ENCODE measurements at places on chromosomes 5 and 9.
A peak's percentile ranks its signal among the peaks of the same experiment; 100 is the strongest.

DNA sequence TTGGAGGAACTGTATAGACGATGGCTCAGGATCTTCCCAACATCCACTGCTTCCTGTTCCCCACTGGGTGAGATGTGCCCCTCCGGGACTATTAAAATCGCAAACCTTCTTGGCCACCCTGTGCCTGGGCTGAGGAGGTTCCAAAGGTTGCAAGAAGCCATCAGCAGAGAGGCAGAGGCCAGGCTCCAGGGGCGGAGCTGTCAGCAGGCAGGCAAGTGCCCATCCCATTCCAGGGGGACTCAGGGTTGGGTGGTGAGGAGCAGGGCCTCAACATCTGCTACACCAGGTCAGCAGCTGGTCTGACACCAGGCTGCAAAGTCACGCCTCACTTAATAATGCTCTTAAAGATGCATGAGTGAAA is 2.2 kb downstream of the BTNL3 start:
- DNase-seq, result no peak

- DNase-seq, result no peak
These were observed 319.2 kb downstream of the GADD45G start for GRCh38 chr9:89923961-89924504.

DNA sequence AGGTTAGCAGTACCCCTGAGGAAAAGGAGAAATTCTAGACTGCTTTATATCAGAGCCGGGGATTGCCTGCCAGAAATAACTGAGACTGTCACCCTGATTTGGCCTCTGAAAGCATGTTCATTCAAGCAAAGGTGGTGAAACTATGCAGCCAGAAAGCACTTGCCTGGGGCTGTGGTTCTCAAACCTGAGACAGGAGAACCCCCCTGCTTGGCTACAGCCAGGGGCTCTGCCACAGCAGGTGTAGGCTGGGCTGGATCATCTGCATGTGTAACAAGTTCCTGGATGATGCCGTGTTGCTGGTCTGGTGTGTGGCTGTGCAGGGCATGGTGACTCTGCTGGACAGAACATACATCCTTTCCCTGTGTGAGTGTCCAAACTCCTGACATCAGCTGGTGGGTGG is 157.8 kb downstream of the NXNL2 start:
- DNase-seq, result no peak

DNA sequence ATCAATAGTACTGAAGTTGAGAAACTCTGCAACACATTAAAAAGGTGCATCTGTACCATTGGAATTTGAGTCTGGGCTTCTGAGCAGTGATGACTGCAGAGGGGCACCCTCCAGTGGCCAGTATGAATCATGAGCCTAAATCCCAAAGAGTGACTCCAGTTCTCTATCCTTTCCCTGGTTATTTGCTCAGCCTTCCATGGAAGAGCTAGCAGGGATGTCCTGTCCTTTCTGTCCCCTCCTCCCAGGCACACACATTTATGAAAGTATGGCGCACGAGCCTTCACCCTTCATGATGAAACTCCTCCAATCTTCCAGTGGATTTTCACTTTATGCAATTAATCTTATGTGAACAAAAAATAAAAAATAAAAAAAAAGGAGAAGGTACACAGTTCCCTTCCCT is 81.0 kb downstream of the ESM1 start:
- DNase-seq, result no peak

DNA sequence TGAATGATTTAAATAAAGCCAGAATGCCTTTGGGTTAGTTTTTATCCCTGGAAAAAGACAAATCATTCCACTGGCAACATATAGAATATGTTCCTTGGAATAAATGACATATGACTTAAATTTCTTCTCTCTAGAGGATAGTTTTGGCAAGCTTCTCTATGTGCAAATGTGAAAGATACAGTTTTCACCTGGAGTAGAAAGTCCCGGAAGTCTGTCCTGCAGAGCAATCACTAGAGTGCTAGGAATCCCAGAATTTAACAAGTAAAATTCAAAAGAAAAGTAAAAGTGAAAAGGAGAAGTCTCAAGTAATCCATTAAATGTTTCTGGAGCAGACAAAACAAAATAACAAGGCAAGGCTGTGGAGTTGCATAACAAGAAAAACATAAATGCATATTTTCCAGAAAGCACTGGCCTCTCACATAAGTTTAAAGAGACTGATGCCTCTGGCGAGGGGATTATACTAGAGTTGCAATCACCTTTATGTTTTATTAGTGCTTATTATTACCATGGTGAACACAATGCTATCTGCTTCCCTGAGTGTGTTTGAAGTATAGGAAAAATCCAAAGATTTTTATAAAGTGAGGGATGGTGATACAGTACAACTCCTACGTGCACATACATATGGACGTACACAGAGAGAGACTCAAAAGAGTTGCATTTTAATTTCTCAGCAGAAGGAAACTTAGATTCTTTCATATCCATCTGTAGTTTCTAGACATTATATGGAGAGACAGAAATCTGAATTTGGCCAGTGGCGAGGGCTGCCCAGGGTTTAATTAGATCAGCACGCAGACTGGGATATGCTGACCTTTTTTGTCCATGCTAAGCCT is 188.3 kb upstream of the ANKRD55 start:
- no peak for DNase-seq

GRCh38 chr5:71924325-71924724 is 182.9 kb upstream of the MAP1B start:
- DNase-seq, result no peak

- DNase-seq, result no peak
These were observed 124.8 kb upstream of the PTCH1 start for GRCh38 chr9:95641586-95641985.

DNA sequence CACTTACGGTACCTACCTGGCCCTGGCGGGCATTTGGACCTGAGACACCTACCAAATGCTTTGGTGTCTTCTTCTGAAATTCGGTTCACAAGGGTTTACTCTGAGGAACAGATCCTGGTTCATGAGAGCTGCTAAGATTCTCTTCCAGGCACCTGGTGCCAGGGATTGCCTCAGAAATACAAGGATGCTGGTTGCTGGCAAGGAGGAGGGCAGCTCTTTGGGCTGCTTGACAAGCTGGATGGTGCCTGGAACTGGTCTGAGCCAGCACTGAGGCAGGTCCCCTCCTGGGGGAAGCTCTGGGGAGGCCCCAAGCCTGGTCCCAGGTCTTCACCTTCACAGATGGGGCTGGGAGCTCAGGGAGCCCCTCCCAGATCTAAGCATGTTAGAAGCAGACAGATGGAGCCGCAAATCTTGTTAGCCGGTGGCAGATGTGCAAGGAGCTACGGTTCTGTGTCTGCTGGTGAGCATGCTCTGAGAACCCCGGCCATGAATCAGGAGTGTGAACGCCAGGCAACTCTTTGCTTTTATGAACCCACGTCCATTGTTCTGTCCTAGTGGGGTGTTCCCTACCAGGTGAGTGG is 16.3 kb downstream of the FABP6 start:
- DNase-seq, result no peak

GRCh38 chr9:100377015-100377414 is 24.3 kb upstream of the TEX10 start:
- no peak for DNase-seq

GRCh38 chr9:124277420-124277819 is 19.7 kb downstream of the NEK6 start:
- DNase-seq, result no peak

DNA sequence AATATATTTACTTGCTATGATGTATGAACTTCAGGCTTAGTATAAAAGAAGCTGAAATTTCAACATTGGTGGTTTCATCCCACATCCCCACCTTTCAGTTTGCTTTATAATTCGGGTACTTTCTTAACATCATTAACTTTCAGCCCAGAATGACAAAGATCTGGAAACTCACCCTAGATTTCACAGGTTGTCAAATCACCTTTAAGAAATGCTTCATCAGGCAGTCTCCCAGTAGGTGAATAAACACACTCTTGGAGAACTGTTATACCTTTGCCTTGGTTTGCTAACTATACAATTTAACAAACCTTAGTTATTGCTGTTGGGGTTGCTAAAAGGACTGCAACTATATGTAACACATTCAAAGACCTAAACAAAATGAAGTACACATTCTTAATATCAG is 54.4 kb downstream of the MLANA start:
- DNase-seq, result no peak

GRCh38 chr9:93898502-93899426 is 56.4 kb downstream of the BARX1 start:
- DNase-seq, result no peak

DNA sequence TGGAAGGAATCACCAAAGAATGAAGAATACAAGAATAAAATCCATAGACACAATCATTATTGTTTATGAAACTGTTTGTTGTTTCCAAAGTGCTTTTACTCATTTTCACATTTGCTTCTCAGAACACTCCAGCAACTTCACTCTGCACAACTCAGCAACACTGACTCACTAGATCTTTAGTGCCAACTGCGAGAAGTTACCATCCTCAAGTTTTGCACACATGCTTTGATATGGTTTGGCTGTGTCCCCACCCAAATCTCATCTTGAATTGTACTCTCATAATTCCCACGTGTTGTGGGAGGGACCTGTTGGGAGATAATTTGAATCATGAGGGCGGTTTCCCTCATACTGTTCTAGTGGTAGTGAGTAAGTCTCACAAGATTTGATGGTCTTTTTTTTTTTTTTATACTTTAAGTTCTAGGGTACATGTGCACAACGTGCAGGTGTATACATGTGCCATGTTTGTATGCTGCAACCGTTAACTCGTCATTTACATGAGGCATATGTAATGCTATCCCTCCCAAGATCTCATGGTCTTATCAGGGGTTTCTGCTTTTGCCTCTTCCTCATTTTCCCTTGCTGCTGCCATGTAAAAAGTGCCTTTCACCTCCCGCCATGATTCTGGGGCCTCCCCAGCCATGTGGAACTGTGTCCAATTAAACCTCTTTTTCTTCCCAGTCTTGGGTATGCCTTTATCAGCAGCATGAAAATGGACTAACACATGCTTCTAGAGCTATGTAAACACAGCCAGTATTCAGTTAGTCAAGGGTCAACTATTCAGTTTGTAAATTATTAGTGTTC is 36.9 kb downstream of the CLINT1 start:
- no peak for DNase-seq

DNA sequence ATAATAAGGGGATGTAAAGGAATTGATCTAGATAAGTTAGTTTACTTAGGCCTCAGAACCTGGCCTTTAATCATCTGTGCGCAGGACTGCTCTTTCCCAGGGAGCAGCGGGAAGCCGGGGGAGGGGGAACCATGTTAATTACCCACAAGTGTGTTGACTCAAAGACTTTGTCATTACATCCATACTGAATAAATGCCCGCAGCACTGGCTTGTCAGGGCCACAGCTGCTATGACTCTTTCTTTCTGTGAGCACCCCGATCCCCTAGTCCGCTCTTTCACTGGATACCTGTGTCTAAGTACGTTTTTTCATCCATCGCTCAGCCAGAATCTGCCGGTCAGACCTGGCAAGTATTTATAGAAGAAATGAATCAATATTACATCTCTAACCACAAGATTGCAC is 249.3 kb upstream of the DMRT1 start:
- DNase-seq, result no peak

DNA sequence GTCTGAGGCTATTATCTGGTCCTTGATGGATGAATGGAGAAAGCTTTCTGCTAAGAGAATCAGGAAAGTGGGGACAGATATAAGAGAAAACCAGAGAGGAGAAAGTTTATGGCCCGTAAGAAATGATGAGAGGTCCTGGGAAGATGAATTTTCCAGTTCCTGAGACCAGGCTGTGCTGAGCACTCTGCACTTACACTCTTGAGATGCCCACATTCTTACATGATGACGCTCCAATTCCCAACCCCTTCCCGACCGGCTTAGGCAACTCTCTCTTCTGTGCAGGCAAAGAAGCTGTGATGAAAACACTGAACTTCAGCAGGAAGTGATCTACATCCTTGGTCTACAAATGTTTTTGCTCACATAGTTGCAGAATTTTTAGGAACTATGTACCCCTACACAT is 417.0 kb downstream of the ARHGEF28 start:
- peak; percentile 28 for DNase-seq

GRCh38 chr5:149363358-149363757 is 5.5 kb downstream of the PCYOX1L start:
- no peak for DNase-seq

- peak; percentile 75 for DNase-seq
These were observed 375.2 kb upstream of the WWC1 start for GRCh38 chr5:167916261-167916691.

DNA sequence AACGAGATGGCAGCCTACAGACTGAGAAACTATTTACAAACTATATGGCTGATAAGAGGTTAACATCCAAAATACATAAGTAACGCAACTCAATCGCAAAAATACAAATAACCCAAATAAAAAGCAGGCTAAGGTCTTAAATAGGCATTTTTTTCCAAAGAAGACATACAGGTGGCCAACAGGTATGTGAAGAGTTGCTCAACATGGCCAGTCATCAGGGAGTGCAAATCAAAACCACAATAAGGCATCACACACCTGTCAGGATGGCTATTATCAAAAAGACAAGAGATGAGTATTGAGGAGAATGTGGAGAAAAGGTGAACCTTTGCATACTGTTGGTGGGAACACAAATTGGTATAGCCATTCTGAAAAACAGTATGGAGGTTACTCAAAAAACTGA is 73.5 kb downstream of the CAMSAP1 start:
- no peak for DNase-seq

GRCh38 chr5:154157483-154158378 is 32.8 kb upstream of the GALNT10 start:
- DNase-seq, result no peak

DNA sequence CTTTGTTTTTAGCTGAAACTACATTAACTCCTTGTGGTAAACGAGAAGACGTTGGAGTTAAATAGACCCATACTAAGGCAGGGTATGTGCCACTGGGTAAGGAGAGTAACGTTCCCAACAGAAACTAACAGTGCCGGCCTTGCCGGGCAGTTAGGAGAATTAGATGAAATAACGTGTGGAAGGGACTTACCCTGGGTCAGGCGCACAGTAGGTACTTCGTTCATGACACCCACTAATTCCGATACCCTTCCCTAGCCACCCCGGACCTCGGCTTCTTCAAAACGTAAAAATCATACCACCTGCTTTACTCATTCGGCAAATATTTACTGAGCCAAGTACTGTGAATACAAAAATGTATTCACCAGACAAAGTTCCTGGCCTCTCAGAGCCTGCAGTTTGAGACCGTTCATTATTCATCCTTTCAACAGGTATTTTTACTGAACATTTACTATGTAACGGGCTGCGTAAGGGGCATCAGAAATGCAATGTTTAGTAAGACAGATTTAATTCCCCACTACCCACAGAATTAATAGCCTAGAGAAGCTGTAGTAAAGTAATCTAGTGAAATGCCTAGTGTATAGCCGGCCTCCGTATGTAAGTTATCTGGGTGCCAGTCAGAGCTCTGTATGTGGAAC is 3.2 kb upstream of the SMIM23 start:
- DNase-seq, result no peak

DNA sequence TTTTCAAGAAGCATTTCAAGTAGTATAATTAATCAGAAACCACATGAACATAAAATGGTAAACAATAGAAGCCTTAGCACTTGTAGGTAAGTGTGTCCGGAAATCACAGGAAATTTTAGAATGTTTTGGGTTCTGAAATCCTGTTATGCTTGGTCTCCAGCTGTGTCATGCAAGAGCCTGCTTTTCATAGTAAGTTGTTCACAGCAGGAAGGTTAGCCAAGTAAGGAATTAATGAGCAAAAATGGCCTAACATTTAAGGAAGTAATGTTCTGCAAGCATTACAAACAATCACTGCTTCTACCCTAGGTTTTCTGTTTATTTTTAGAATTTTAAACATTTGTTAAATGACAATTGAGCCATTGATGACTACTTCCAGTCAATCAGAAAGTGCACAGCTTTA is 669.5 kb downstream of the SLCO4C1 start:
- DNase-seq, result no peak

- DNase-seq, result no peak
These were observed 60.9 kb downstream of the CXXC5 start for GRCh38 chr5:139708877-139709581.

- no peak for DNase-seq
These were observed 255.8 kb downstream of the SLCO4C1 start for GRCh38 chr5:102040326-102040725.

Measured in smooth muscle cell of the brain vasculature (primary cell).